ENCODE measurements at places on chromosomes 12 and 14.
A peak's percentile ranks its signal among the peaks of the same experiment; 100 is the strongest.

DNA sequence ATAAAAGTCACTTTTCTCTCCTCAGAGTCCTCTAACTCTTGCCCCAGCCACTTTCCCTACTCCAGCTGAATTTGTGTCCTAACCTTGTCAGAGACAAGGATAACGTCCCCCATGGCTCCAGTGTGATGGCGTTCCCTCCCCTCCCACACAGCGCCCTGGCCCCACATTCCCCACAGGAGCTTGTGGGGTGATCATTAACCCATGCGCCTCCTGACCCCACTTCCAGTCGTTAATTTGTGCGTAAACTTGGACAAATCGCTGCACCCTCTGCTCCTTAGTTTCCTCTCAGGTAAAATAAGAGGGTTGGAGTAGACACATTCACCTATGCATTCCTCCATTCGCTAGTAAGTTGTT lies 22.9 kb upstream of the BCDIN3D start:
- no peak for ATAC-seq

DNA sequence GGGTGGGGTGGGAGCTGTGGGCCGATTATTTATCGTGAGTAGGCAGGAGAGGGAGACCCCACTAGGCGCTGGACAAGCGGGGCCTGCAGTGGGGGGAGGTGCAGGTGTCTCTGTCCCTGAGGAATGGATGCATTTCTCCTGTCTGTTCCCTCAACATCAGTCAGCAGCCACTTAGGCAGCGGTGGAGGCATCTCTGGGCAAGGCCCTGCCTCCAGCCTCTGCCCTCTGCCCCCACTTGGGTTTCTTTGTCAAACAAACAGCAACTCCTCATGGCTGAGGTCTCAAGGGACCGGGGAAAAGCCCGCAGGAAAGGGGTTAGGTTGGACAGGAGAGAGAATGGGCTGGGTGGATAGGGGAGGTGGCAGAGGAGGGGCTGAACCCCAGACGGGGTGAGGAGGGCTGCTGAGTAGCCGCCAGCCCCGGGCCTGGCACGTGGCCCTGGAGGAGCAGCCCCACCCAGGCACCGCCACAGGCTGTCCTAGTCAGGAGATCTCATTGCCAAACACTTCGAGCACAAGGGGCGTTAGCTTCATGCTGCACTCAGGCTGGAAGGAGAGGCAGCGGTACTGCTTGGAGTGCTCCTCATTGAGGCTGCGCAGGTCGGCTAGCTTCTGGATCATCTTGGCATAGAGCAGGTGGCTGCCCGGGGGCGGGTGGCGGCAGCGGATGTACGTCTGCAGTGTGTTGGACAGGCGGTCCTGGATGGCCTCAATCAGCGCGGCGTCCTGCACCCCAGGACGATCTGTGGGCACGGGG lies 24.7 kb upstream of the HDAC7 start:
- ATAC-seq: no peak

DNA sequence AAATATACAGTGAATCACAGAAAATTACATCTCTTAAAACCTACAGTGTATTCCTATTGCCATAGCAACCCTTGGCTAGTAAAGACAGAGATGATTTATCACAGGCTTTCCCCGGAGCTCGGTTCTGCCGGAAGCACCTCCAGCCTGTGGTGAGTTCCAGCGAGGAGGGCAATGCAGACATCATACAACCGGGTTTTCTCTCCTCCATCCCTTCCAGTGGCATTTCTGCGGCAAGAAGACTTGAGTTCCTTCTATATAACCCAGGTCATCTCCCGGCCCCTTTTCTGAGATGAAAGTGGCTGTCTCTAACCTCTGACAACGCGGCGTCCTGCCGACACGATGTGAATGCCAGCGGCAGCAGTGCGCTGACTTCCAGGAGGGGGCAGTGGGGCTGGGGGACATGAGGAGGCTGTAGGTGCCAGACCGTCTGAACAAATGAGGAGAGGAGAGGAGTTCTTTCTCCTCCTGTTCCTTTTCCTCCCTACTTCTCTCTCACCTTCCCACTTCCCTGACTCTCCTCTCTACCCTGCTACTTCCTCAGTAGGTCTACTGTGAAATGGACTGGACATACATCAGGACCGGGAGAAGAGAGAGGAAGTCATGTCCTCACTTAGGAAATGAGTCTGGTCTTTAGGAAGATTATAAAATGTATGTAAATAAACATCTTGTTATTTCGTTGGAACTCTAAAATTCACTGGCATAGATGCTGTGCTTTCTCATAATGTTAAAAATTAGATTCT lies 68.6 kb upstream of the MAX start:
- ATAC-seq: peak; percentile 43

DNA sequence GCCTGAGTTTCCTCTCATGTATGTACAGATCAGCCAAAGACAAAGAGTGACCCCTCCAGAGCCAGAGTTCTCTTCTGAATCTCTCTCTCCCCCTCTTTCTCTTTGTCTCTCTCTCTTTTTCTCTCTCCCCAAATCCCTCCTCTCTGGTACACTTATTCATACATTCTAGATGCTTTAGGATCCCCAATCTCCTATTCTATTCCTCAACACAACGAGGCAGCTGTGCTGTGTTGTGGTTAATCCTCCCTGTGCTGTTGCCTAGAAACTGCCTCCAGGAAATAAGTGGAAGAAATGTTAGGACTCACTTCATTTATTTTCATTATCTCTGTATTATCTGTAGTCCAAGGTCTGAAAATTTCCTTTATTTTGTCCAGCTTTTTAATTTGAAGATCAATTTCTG lies 350.5 kb upstream of the OR4E1 start:
- no peak for ATAC-seq

- no peak for ATAC-seq
Observed at GRCh38 chr12:3137268-3137781, 60.1 kb downstream of the TSPAN9 start.

DNA sequence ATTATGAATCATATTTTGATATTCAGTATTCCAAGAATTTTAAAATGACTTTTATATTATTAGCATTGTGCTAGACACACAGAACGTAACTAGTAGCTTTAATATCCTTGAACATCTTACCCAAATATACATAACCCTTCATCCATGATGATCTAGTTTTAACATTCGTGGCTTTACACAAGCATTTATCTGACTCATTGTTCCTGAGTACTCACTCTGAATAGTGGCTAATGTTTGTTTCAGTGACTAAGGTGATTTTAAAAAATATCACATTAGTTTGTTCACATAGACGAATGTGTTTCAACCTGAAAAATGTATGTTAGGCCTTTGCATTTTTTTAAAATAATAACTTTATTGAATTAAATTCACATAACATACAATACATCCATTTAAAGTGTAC lies 80.0 kb upstream of the PTPRQ start:
- ATAC-seq: no peak

DNA sequence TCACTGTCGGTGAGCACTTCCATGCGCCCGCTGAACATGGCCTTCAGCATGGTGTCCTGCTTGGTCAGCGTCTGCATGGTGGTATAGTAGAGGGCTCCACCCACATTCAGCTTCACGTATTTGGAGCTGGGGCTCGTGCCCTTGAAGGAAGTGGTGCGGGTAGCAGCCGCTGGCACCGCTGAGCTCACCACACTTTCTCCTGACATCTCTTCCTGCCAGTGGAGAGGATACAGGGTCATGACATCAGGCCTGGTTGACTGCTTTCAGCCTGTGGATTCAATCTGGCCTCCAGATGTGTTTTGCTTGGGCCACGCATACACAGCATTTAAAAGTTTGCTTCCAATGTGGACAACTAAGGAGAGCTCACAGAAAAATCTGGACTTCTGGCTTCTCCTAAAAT lies 7.6 kb downstream of the KCTD10 start:
- no peak for ATAC-seq

Measured in stimulated activated memory B cell treated with anti-CD40 and anti-IgM and Interleukin-4, amounts not matched to agents 10 μg/mL and 1 μg/mL and 100 μg/mL, for 72 hours (primary cell).